ENCODE measurements at places on chromosomes 12 and 14. TPM values are rescaled to one million over a fixed set of nuclear protein-coding genes. Genes with fewer than 3 reads are reported as not detected.

Gene GPR65
- not detected for total RNA-seq

DNA sequence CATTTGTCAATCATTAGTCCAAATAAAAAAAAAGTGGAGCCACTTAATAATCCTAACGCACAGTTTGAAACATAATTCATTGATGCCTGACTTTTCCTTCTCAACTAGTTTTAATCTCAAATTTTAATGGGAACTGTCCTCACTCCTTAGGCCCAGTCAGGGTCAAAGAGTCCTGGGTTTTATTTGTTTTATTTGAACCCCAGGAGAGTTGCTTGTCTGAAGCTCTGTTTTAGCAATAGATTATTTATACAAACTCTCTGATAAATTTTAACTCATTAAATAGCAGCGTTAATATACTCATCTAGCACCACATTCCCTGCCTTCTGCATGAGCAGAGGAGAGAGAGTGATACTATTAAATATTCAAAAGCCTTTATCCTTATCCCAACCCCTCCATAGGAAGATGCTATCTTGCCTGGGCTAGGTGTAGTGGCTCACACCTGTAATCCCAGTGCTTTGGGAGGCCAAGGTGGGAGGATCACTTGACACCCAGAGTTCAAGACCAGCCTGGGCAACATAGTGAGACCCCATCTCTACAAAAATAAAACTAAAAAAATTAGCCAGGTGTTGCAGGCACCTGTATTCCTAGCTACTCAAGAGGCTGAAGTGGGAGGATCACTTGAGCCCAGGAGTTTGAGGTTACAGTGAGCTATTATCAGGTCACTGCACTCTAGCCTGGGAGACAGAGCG lies 14.5 kb upstream of the DUSP6 start:
- DNase-seq, result no peak

DNA sequence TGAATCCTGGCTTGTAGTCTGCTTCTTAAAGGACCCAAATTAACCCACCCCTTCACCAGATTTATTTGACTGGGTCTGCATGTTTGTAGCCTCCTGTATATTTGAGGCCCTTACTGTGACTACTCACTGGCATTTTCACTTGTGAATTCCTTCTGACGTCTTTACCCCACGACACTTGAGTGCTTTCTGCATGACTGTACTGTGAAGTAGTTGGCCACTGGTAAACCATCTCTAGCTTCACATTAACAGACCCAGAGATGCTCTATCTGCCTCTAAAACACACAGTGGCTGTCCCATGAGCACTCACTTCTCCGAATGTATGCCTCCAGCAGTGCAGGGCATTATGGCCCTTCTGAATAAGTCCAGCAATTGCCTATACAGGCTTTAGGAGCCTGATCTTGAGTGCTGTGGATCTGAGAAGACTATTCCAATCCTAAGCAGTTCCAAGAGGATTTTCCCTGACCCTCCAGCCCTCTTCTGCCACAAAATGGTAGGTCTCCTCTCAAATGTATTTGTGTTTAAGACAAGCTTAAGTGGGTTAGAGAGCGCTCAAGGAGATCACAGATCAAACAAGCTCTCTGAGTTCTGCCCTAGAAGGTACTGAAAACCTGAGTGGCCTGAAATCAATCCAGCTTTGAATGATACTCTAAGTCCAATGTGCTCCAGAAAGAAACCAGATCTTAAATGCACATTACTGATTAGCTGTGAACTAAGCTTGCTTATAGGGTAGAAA lies 534.7 kb downstream of the RPS29 start:
- DNase-seq, result no peak

- DNase-seq, result no peak
These were observed 434.0 kb upstream of the SYT1 start for GRCh38 chr12:78430551-78430950.

Gene IL26
- not detected for total RNA-seq

DNA sequence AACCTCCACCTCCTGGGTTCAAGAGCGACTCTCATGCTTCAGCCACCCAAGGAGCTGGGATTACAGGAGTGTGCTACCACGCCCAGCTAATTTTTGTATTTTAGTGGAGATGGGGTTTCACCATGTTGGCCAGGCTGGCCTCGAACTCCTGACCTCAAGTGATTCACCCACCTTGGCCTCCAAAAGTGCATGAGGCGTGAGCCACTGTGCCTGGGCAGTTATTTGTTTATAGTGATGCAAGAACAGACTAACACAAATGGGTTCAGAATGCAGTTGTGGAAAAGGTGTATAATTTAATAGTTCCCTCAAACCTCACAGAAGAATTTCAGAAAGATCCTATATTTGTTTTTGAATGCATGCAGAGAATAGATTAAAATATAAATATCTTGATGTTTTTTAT lies 447.1 kb downstream of the ZFP36L1 start:
- no peak for DNase-seq

DNA sequence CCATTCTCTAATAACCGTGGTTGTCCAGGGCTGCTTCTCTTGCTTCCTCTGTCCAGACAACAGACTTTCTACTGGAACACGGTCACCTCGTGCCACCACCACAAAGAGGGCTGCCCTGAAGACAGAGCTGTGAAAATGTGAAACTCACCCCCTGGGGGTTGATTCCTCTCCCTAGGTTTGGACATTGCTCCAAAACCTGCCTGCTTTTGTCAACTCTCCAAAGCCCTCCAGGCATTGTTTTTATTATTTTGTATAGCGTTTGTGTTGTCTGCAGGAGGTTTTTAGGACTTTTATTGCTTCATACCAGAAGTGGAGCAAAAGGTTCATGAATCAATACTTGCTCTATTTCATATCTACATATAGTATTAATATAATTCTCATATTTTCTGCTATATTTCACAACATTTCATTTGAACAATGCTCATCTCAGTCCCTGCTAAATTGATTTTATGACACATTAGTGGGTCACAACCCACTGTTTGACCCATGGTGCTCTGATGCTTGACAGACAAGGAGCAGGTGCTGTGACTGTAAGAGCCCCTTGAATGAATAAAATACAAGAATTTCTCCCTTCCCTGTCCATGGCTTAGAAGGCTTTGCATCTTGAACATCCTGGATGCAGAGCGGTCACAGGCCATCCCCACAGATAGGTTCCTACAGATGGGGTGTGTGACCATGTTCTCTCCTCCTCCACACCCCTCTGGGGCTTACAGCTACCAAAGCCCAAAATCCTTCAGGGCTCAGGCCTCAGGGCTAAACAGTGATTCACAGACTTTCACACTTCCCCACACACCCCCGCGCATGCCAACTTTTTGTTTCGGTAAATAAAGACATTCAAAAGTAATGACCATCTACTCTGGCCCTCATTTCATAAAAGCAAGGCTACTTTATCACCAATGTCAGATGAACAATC lies 20.6 kb upstream of the EML1 start:
- no peak for DNase-seq

- DNase-seq, result no peak
These were observed 192.6 kb downstream of the TTC6 start for GRCh38 chr14:37787879-37788494.

DNA sequence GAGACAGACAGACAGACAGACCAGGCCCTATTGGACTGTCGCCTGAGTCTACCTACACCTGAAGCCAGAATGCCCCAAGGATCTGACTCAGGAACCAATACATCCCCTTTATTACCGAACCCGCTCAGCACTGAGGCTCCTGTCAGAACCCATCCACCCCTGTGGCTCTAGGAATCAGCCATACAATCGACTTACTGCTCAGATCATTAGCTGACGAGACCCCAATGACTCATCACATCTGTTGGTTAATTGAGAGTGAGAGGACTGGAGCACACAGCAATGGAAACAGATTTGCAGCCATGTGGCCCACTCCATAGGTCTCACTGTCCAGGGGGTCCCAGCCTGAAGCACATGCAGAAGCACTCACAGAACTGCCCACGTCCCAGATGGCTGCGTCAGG lies 15.2 kb downstream of the ITPK1 start:
- no peak for DNase-seq

Gene SOAT2
- total RNA-seq, result 0.16 TPM

DNA sequence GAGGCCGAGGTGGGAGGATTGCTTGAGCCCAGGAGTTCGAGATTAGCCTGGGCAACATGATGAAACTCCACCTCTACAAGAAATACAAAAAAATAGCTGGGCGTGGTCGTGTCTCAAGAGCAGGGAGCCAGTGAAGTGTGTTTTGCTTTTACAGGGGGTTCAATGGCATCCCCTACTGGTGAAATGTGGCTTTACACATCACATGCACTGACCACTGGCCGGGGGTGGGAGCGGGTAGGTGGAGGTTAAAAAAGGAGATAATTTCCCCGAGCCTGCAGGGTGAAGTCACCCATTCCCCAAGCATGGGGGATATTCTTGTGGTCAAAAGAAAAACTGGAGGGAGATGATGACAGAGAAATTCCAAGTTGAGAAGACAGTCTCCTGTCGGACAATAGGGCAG lies 63.6 kb upstream of the PWP1 start:
- DNase-seq, result no peak

- DNase-seq, result no peak
These were observed 16.4 kb upstream of the KCNA5 start for GRCh38 chr12:5027046-5027821.

- DNase-seq, result no peak
These were observed 33.2 kb upstream of the CD69 start for GRCh38 chr12:9793779-9794395.

DNA sequence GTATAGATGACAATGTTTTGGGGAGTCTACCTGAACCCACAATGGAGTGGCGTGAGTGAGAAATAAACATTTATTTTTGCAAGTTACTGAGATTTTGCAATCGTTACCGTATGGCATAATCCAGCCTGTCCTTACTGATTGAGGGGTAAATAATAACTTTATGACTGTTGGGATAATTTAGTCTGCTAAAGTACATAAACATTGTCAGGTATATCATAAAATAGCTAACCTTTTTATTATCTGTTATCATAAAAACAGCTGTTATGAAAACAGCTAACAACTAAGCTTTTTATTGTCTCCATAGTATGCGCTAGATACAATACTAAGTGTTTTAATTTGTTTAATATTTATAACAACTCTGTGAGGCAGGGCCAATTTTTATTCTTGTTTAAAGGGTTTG lies 10.3 kb downstream of the ACSS3 start:
- DNase-seq, result no peak

Gene GLIPR1L2
- total RNA-seq, result 1.2 TPM

GRCh38 chr12:2955888-2956287 lies 3.3 kb upstream of the TEAD4 start:
- no peak for DNase-seq

GRCh38 chr14:99534863-99535262 lies 53.7 kb downstream of the CCNK start:
- no peak for DNase-seq

- DNase-seq, result no peak
These were observed 30.5 kb upstream of the CSRP2 start for GRCh38 chr12:76909290-76909689.

Gene PTPRQ
- 0.17 TPM for total RNA-seq

DNA sequence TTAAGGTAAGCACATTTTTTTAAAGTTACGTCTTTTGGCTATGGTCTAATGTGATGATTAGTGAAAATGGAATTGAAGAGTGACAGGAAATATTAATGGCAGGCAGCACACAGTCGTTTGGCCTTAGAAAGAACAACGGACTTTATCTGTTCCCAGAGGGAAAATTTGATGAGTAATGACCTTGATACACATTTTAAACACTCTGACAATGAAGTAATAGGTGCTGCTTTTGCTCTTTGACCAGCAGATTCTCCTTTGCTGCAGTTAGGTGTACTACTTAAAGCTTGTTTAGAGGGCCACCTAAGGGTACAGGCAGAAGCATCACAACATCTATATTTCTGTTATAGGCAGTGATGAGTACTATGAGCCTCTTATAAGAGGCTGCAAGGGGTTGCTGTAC lies 27.1 kb upstream of the RNU6-8 start:
- peak; percentile 79 for DNase-seq

DNA sequence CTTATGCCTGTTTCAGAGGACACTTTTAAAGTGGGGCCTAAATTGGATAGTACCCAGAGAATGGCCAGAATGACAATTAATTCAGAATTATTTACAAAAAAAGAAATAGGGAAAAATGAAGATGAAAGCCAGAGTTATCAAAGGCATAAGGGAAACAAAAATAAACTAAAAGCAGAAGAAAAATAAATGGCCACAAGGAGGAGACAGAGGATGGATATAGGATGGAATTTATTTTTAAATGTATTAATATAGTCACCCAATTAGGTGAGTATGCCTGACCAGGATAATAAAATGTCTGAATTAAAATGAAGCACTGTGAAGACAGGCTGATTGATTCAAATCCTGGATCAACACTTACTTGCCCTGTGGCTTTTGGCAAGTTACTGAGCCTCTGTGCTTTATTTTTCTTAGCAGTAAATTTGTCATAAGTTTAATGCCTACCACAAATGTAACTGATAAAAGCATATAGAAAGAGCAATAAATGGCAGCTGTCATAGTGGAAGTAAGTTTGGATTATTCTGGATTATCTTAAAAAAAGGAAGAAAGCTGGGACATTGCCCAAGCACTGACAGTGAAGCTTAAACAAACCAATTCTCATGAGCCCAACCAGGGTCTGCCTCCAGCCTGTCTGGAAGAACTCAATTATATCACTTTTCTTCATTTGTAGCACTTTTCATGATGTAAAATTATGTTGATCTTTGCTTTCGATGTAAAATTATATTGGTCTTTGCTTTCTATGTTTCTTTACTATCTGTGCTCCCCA lies 3.5 kb downstream of the CLEC9A start:
- DNase-seq, result peak; percentile 16

DNA sequence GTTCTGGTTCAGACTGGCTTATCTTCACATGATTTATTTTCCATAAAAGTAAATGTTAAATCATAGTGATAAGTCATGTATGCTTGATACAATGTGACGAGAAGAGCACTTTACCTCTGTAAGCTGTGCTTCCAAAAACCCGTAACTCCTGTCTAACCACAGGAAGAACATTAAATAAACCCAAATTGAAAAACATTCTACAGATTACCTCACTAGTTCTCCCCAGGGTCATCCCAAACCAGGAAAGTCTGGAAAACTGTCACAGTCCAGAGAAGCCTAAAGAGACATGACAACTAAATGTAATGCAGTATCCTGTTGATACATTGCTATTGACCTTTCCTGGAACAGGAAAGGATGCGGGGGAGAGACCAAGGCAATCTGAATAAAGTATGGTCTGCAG lies 32.5 kb upstream of the DUSP6 start:
- DNase-seq, result no peak

DNA sequence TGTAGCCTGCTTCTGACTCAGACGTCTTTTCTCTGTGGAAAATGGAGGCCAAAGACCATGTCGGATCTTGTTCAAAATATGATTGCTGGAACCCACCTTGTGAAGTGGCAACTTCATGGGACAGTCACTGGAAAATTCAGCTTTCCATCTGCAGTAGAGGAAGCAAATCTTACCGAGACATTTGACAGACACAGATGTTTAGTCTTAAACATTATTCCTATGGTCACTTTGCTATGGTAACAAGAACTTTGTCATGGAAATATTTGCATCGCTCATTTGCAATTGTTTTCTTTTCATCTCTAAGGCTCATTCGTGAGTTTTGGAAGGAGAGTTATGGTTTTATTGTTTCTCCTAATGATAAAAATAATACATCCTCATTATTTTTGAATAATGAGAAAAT lies 98.3 kb upstream of the HIF1A start:
- DNase-seq, result no peak
